Activated CD8-positive, alpha-beta memory T cell treated with anti-CD3 and anti-CD28 coated beads, Interleukin-2, amount 50 U/mL, for 4 hours (primary cell): ENCODE measurements at places on chromosomes 16 and 17.

- DNase-seq = no peak
Observed at GRCh38 chr17:49379926-49380325, 17.9 kb upstream of the ZNF652 start.

DNA sequence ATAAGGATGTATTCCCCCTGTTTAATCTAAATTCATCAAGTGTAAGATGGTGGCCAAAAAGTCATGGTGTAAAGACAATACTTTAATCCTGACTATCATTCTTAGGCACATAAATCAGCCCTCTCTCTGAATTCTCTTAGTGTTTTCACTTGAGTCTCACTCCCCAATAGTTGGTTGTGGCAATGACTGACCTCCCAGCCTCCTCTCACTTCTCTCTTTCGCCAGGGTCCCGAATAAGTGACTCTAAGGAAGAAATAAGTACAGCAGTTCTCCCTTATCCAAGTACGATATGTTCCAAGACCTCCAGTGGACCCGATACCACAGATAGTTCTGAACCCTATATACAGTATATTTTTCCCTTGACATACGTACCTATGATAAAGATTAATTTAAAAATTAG, 335.3 kb downstream of the MAF start:
- DNase-seq = no peak

DNA sequence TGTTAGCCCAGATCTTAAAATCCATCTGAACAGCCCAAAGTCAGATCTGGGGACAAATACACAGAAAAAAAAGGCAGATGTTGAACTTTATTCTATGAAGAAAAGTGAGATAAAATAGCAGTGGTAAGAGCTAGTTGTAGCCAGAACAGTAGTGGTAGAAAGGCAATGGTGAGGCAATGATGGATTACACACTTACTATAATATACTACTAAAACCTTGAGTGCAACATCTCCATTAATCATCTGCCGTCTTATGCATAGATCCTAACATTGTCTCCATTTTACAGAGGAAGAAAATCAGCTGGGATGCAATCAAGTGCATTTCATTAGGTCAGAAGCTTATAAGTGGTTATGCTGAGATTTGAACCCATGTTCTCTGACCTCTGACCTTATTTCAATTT, 699.6 kb downstream of the CDH11 start:
- no peak for DNase-seq

- DNase-seq = no peak
Observed at GRCh38 chr16:47590472-47590871, 129.3 kb downstream of the PHKB start.

GRCh38 chr16:3004781-3005284, 7.9 kb upstream of the CLDN9 start:
- no peak for DNase-seq

DNA sequence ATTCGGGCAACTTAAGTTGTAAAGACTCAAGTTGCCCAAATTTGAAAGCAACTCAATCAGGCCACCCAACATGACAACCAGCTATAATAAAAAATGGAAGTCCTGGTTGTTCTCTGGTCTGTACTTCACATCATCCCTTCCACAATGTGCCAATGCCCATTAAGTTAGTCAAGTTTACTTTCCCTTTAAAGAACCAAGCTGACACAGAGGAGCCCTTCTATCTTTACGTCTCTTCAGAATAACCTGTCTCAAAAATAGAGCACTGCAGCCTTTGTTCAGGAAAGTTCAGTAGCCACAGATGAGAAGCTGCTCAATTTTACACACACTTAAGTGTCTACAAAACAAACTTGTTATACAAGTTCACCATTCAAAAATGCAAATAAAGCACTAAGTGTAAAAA, 75.1 kb upstream of the C17orf78 start:
- no peak for DNase-seq

DNA sequence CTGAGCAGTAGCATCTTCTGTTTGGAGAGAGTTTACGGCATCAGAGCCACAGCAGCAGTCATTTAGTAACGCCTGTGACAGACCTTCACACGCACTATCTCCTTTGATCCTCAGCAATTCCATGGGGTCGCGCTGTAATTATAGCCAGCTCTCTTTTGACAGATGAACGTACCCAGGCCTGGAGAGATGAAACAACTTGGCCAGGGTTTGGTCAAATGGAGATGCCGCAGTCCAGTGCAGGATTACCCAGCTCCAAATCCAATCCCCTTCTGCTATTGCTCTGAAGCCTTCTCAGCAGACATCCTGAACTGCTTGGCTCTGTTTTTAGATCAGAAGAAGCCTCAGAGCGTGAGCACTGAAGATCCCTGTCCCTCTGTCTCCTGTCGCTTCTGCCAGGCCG, 83.9 kb downstream of the SOX9 start:
- no peak for DNase-seq

- DNase-seq = no peak
Observed at GRCh38 chr16:14132696-14133048, 61.6 kb downstream of the MRTFB start.
